Urinary bladder (tissue), 4 donors: ENCODE measurements at places on chromosomes 3 and 15. TPM values are rescaled to one million over a fixed set of nuclear protein-coding genes. Genes with fewer than 3 reads are reported as not detected.

GRCh38 chr15:31934821-31935220 is 95.5 kb upstream of the CHRNA7 start:
- DNase-seq: no peak

- no peak for DNase-seq
Measured at GRCh38 chr3:150410311-150411105, 2.4 kb downstream of the TSC22D2 start.

GRCh38 chr3:49007771-49008528 is 759 bp downstream of the WDR6 start:
- peak; percentile 69 for DNase-seq

GRCh38 chr3:165854696-165855095 is 17.5 kb upstream of the BCHE start:
- DNase-seq: no peak

DNA sequence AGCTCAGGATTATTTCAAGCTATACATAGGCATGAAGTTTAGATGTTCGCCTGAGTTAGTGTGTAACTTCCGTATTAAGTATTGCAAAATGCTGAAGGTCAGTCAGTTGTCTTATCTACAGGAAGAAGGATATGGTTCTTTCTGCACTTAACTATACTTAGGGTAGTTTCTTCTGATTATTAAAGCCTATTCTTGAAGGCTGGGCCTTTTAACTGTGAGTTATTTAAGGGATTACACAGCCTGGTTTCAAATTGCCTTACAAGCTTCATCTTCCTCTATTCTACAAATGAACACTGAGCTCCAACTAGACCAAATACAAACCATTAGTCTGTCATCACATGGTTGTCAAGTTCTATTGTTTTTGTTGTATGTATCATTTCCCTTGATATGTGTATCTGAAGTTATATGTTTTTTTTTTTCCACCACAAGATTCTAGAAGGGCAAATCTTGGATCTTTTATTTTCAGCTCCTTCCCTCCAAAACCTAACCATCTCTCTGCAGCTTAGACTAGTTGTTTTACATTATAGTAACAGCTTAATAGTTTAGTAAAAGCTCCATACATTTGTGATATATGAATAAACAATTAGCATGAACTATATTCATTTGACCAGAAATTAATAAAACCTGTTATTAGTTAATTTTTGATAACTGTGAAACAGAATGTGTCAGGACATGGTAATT is 272.9 kb upstream of the KCNMB2 start:
- no peak for DNase-seq

- no peak for DNase-seq
Measured at GRCh38 chr3:4006288-4006687, 207.1 kb downstream of the LRRN1 start.

GRCh38 chr3:37372669-37373068 is 198.3 kb upstream of the LRRFIP2 start:
- DNase-seq: no peak

GRCh38 chr3:193870376-193871219 is 265.4 kb upstream of the HES1 start:
- DNase-seq: no peak

- DNase-seq: no peak
Measured at GRCh38 chr3:138019281-138020069, 9.5 kb downstream of the CLDN18 start.

DNA sequence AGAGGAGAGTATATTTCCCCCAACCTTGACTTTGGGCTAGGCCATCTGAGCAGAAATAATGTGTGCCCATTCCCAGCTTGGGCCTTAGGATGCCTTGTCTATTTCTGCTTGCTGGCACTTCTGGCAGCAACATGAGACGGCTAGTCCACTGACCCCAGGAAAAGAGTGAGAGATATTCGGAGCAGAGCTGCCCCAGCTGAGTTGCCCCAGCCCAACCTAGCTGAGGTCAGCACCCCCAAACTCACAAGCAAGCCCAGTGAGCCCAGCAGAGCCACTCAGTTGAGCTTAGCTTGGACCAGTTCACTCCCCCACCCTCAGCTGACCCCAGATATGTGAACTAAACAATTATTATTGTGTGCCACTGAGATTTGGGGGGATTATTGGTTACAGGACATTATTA is 20.2 kb downstream of the ITGA11 start:
- no peak for DNase-seq

DNA sequence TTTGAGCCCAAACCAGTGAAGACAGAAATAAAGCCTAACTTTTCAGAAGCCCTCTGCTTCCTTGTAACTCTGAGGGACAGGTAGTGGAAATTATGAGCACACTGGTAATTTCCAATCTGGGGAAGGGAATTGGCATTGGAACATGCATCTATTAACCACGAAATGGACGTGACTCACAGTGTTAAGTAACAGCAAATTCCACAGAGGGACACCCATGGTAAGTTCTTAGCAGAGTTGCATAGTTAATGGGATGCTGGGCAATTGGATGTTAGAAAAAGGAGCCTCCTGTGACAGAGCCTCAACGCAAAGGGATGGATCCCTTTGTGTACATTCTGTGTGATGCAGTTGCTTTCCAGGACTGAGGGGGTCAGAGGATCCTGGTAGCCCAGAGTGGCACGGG is 168.6 kb downstream of the SEMA6D start:
- DNase-seq: no peak

DNA sequence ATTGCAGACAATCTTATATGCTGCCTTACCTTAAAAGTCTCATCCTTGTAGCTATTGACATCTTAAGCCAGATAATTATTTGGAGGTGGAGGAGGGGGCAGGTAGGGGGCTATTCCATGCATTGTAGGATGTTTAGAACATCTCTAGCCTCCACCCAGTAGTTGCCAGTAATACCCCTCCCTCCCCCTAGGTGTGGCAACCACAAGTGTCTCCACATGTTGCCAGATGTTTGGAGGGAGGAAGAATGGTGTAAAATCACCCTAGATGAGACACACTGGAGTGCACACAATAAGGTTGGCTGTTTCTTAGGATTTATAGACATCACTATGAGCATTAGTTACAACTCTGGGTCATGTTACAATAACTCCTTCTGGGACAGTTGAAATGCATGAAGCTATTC is 27.4 kb downstream of the GORASP1 start:
- no peak for DNase-seq

- DNase-seq: no peak
Measured at GRCh38 chr3:114741066-114741465, 406.0 kb downstream of the ZBTB20 start.

DNA sequence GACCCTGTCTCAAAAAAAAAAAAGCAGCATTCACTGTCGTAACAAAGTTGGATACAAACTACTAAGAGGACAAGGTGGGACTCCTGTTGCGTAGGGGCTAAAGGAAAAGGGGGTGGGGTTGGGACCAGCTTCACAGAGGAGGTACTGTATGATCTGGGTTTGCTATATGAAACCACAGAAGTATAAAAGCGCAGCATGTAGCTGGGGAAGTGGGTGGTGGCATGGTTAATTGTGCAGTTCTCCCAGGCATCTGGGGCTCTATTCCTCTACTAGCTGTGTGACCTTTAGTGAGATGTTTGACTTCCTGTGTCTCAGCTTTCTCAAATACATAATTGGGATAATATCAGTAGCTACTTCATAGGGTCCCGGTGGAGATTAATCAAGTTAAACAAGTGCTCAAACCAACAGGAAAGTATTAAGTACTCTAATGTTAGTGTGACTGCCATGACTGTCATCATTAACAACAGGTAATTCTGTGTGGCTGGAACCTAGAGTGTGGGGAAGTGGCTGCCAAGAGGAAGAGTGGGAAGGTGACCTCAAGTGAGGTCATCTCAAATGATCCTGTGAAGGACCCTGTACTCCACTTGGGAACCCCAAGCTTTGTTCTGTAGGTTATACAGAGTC is 11.5 kb downstream of the PARP16 start:
- no peak for DNase-seq

DNA sequence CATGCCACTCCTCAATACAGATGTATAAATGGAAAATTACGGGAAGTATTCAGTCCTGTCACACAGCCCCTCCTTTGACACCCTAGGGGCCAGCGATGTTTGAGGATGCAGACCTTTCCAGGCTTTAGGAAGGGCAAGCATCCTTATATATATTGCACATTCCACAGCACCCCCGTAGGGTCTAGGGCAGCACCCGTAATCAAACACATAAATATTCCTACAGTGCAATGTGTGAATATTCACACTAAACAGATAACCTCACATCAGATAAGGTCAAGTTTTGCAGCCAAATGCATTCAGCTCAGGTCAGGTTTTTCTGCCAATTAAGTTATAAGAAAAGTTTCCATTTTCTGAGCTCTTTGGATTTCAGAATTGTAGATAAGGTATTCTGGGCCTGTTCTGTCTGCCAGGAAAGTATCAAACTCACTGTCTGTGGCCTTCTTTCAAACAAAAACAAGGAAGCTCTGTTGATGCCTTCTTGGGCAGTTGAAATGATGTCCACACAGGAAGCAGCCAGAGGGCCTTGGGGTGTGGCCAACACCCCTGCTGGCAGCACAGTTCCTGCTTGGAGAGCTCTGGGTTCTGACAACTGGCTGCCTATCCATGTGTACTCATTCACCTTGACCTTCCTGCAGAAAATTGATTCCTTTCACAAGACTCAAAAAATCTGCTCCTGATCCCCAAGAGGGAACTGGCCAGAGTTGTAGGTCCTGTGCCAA is 427.0 kb downstream of the NTRK3 start:
- no peak for DNase-seq

CNTN6 gene
- 0.03 TPM for polyA plus RNA-seq

OSTN gene
- 0.06 TPM for polyA plus RNA-seq

KNG1 gene
- 0.37 TPM for polyA plus RNA-seq

MAP6D1 gene
- polyA plus RNA-seq: 1.2 TPM

GPR87 gene
- polyA plus RNA-seq: 4.2 TPM

GPR27 gene
- polyA plus RNA-seq: 3.3 TPM

RNF123 gene
- 29.3 TPM for polyA plus RNA-seq

IQCF5 gene
- polyA plus RNA-seq: not detected

GOLGA6L10 gene
- 1.1 TPM for polyA plus RNA-seq

FAM3D gene
- polyA plus RNA-seq: 2.1 TPM
